AG04450 (cell line): ENCODE measurements at places on chromosomes 3 and 15. TPM values are rescaled to one million over a fixed set of nuclear protein-coding genes. Genes with fewer than 3 reads are reported as not detected.

ATP8B4 gene
- polyA plus RNA-seq, result 0.67 and 1.0 TPM in 2 replicates

THAP10 gene
- 2.7 and 5.7 TPM in 2 replicates for polyA plus RNA-seq

GLDN gene
- 0.17 and 0.25 TPM in 2 replicates for polyA plus RNA-seq

ALPK3 gene
- polyA plus RNA-seq, result 0.04 and 0.09 TPM in 2 replicates
